ENCODE measurements at places on chromosomes 4 and X.

DNA sequence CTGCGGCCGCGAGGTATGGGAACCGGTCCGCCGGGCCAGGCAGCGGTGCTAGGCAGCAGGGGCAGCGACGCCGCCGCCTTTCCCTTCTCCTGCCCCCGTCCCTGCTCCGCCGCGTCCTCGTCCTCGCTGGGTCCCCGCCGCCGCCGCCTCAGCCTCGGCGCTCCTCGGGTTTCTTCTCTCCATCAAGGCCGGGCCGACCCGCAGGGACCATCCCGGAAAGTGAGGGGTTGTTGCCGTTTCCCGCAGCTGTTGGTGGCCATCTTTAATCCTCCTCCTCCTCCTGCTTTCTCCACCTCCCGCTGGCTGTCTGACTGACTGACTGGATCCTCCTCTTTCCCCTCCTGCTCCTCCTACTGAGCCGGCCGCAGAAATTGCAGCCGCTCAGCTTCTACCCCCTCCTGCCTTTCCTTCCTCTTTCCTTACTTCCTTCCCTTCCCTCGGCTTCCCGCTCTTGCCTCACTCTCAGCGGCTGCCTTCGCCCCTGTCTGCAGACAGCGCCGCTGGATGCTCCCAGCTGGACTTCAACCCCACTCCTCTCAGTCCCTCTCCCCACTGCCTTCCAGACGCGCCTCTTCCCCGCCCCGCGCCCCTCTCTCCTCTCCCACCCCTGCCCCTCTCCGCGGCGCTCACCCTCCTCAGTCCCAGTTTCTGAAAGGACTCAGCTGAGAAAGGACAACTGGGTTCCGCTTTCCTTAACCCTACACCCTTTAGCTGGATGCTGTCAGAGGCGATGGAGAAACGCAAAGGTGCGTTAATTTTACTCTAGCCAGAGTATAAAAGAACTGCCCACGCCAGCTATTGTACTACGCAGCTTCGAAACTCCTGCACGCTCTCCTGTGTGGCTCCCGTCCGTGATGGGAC lies at the start of gene WDFY3:
Gene WDFY3, minus strand, starts transcription at position 309 of the 861 bp plus-strand sequence. CDS start 106,099 bp downstream, outside the sequence.
- peak; percentile 97 for DNase-seq

DNA sequence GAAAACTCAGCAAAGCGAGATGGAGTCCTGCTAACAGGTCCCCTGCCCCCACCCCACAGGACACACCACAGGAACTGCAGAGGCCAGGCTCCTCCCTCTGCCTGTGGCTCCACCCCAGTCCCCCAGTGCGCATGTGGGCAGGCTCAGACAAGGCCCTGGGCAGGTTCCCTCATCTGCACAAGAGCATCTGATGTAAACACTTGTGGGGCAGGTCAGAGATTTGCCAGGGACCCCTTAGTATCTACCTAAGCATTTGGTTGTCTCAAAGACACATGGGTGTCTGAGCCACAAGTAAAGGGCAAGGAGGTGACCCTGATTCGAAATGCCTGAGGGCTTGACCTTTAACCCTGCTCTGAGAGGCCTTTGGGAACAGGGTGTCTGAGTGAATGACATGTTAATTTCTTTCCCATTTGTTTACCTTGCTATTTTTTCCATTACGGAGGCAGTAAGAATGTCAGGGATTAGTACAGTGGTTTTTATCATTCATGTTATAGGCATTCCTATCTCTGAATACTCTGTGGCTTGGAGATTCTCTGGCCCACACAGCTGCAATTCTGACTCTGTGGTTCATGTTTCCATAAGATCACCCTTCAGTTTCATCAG lies 85.3 kb downstream of the ZNF518B start:
- no peak for DNase-seq

- DNase-seq: no peak
These were observed 180.4 kb upstream of the FAT1 start for GRCh38 chr4:186904101-186904500.

DNA sequence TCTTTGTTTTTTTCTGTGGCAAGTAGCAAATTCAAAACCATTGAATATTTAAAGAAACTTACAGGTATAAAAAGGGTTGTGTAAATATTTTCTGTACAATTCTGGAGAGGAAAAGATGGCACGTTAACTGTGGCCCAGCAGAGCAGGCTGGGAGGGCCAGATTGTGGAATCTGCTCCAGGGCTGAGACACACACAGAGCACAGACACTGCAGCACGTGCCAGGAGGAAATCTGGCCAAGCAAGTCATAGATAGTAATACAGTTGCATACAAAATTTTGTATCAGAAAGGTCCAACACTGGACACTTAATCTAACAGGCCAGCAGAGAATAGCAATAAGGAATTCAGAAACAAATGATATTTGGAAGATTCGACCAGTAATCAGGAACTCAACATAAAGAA lies 763.7 kb downstream of the PDHA2 start:
- DNase-seq: no peak

DNA sequence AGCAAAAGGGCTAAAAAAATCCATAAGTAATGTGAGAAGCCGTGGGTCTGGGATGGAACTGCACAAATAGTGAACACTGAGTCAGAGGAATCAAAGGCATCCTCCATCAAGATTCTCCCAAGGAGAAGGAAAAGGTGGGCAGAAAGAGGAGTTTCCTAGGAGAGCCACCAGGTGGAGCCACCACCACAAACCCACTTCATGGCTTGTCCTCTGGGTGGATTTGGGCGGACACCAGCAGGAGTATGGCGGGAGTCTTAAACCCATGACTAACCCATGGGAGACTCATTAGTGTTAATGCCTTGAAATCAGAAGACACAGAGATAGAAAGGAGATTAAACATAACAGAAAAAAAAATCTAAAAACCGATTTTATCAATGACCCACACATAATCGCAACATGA lies 147.7 kb downstream of the SH3KBP1 start:
- peak; percentile 21 for DNase-seq

DNA sequence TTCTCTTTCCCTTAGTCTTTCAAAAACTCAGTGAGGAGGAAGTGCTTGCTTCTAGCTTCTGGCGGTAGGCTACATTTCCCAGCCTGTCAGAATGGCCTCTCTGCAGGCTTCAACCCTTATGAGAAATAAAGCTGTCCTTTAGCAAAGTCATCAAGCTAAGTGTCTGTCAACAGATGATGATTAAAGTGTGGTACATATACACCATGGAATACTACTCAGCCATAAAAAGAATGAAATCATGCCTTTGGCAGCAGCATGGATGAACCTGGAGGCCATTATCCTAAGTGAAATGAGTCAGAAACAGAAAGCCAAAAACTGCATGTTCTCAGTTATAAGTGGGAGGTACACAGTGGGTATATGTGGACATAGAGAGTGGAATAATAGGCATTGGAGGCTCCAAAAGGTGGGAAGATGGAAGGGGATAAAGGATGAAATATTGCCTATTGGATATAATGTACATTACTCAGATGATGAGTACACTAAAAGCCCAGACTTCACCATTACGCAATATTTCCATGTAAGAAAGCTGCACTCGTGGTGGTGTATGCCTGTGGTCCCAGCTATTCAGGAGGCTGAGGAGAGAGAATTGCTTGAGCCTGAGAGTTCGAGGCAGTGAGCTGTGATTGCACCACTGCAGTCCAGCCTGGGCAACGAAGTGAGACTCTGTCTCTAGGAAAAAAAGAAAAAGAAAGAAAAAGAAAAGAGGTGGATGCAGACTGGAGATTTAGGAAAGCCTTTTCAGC lies 7.9 kb downstream of the TRIM2 start:
- no peak for DNase-seq

GRCh38 chrX:108307132-108308085 lies 130.8 kb downstream of the COL4A6 start:
- no peak for DNase-seq

DNA sequence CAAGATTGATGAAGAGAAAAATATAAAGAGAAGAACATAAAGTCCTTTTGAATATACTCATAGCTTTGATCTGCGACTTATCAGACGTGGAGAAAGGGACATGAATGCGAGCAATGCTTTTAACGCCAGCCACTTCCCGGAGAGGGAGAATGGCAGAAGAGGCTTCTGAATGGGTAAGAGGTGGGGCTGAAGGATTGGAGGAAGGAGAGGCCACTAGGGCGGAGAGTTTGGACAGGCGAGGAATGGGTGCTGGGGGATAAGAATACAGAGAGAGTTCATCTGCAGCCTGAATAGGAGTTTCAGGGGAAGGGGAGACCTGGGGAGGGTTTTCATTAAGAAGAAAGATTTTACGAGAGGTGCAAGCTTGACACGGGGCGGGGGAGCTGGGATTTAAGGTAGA lies 2534.9 kb downstream of the PCDH7 start:
- no peak for DNase-seq

DNA sequence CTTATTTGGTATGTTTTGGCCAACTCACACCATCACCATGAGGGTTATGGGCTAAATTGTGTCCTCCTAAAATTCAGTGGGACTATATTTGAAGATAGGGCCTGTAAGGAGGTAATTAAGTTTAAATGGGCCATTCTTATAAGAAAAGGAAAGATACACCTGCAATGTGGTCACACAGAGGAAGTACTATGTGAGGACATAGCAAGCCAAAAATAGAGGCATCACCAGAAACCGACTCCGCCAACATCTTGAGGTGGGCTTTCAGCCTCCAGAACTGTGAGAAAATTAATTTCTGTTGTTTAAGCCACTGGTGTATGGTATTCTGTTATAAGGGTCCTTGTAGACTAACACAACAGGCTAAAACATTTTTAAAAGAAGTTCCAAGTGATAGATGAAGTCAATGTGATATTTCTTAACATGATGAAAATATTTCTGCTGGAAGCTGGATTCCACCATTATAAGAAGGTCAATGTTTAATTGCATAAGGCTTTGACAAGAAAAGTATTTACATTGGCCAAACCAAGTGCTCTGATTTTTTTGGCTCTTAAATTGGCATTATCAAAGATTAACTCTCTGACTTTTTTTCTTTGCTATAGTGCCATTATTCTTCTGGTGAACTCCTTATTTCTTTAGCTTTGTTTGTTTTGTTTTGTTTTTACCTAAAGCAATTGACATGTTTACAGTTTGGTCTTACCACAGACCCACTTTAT lies 540.9 kb downstream of the PPARGC1A start:
- DNase-seq: no peak

DNA sequence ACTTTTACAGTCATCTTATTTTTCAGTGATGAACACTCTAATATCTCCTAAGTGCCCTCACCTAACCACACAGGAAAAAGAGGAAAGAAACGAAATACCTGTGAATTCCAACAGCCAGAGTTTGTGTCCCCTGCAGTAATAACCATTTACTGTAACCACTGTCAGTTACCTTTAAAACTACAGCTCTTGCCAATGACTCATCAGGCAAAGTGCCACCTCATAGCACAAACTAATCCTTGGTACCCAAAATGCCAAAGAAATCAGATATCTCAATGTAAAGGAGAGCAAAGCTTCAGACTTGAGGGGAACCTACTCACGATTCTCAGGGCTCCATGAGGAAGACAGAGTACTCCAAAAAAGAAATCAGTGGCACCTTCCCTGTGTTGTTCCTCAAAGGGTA lies 146.5 kb downstream of the NDST3 start:
- DNase-seq: no peak

DNA sequence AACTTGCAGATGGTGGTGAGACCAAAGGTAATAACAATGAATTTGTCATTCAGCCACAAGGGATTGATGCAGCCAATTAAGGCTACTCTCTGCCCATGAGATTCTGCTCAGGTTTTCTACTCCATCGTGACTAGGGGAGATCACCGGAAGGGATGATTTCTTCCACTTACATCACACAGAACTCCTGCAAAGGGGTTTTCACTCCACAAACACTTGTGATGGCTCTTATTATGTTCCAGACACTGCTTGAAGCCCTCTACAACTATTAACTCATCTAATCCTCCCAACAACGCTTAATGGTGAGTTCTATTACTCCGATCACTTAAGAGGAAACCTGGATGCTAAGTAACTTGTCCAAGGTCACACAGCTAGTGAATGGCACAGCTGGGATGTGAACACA lies 55.9 kb downstream of the MTNR1A start:
- no peak for DNase-seq

DNA sequence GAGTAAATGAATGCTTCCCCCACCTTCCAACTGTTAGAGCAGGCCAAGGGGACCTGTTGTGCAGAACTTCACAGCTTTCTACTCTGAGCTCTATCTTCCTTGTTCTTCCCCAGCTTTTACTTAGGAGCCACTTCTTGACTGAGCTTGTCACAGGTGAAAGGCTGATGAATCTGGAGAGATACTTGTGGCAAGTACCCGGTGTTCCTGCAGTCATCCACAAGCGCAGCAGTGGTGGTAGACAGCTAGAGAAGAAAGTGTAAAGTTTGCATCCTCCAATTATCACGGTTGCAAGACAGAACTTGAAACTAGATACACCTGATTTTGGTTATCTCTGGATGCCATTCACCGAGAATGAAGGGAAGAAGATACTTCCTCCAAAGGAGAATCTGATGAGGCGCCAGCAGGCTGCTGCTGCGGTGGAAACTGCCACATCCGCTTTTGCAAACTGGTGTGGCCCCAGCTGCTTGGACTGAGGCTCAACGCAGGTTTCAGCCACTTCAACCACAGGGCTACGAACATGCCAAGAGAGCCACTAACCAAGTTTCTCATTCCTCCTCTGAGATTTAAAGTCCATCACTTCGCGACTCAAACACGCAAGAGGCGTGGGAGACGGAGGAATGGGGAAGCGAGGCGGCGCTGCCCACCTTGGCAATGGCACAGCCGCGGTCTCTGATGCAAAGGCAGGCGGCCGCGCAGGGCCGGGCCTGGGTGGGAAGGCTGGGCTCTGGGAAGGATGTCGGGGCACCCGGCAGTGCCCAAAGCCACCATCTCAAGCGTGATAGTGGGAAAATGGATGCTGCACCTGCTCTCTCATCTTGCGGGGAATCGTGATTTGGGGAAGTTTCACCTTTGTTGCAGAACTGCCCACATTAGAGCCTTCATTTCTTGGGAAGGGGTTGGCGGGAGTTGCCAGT lies 1.3 kb upstream of the FHIP1A start:
- DNase-seq: peak; percentile 57

GRCh38 chrX:95063554-95063953 lies 1389.5 kb downstream of the FAM133A start:
- DNase-seq: no peak

DNA sequence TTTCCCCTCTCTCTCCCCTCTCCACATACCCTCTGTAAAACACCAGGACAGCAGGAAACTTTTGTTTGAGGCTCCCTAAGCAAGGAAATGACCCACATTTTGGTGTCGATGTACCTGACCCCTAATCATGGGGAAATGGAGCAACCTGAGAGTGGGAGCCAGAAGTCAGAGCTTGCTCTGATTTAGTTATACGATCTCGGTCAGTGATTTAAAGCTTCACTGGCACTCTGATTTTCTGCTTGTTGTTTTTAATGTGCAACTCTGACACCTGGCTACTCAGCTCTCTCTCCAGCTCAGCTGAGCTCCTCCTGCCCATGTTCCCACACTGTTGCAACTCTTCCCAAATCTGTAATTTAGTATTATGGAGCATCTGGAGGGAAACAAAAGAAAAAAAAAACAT lies 408.6 kb downstream of the ADAM29 start:
- DNase-seq: no peak

- no peak for DNase-seq
These were observed 70.5 kb downstream of the CLCN5 start for GRCh38 chrX:49992853-49993252.

DNA sequence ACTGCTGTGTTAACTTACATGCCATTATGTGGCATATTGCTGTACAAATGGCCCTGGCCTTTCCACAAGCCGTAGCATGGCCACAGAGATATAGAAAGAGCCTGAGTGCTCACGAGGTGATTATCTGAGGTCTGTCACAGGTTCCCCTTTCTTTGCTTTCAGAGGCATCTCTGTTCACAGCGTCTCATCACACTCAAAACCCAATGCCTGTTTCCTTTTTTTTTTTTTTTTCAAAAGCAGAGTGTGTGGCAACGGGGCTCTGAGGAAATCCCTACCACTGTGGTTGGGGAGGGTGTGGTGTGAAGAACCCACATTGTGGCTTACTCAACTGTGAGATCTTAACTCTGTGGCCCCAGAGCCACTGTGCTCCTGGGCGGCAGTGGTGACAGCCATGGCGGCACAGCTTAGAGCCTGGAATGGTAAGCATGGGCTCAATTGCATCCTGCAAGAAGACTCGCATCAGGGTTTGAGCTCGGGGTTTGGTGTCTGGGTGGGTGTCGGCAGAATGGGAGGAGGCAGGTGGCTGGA lies 30.8 kb downstream of the RTL5 start:
- DNase-seq: peak; percentile 19

All from Ammon's horn (tissue), 1 donor.